ENCODE measurements at places on chromosomes 2 and 18.
A peak's percentile ranks its signal among the peaks of the same experiment; 100 is the strongest.

GRCh38 chr2:230411570-230412370, 4.2 kb upstream of the SP100 start:
- no peak for DNase-seq

GRCh38 chr2:227472265-227473121, 537 bp downstream of the AGFG1 start:
- DNase-seq: no peak

- DNase-seq: peak; percentile 66
Observed at GRCh38 chr2:240921311-240921994, 15.3 kb downstream of the CROCC2 start.

DNA sequence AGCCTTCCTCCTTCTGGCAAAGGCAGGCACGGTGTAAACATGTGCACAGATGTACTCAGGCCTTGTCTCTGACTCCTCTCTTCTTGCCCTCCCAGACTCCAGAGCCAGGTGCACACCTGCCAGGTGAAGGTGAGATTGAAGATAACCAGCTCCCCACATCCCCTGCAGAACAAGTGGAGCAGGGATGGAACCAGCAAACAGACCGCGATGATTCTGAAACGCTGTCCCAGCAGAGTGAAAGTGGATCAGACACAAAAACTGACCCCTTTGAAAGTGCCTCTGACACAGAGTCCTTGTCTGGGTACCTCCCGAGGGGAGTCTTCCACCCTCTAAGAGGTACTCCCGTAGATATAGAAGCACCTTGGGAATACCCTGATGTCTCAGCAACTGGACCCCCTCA, 77.2 kb downstream of the ARHGEF4 start:
- no peak for DNase-seq

DNA sequence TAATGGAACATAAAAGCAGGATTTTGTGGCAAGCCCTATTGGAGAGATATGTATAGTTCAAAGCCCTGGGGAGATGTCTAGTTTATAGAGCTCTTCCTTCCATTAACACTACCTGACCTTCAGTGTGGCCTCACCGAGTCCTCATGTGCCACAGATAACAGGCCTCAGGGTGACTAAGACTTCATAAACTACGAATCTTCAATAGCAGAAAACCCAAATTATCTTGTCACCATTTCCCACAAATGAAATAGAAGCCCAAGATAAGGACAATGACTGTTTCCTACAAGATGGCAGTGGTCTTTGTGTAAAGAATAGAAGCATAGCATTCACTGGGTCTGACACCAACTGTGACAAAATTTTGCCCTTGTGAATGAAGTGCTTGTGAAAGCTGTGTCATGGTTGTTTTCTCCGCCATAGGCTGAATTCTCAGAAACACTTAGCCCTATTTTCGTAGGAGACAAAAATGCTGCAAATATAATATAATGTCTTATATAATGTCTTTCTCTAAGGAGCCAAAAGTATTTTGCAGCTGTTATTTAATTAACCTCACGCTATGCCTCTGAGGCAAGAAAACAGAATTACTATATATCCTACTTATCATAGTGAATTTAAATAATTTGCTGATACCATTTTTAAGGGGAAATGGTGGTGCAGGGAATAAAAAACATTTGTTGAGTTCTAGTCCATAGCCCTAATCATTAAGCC, 136.7 kb upstream of the CWC22 start:
- no peak for DNase-seq

- DNase-seq: no peak
Observed at GRCh38 chr2:112923237-112923966, 12.4 kb downstream of the IL37 start.

DNA sequence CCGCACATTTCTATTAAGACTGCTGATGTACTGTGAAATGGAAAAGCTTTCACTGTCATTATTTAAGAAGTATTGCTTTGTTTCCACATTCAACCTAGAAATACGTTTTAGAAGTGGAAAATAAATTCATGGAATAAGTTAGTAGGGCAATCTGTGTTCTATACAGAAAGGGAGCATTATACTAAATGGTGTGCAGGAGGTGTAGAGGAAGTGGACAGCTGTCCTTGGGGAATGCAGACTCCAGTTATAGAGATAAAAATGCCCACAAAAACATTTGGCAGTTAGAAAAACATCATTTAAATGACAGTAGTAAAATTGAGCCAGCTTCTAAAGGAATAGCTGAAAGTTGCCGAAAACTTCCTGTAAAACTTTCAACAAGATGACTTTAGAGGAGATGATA, 46.8 kb downstream of the PIK3C3 start:
- DNase-seq: no peak

GRCh38 chr2:224927011-224927410, 115.3 kb downstream of the DOCK10 start:
- no peak for DNase-seq

DNA sequence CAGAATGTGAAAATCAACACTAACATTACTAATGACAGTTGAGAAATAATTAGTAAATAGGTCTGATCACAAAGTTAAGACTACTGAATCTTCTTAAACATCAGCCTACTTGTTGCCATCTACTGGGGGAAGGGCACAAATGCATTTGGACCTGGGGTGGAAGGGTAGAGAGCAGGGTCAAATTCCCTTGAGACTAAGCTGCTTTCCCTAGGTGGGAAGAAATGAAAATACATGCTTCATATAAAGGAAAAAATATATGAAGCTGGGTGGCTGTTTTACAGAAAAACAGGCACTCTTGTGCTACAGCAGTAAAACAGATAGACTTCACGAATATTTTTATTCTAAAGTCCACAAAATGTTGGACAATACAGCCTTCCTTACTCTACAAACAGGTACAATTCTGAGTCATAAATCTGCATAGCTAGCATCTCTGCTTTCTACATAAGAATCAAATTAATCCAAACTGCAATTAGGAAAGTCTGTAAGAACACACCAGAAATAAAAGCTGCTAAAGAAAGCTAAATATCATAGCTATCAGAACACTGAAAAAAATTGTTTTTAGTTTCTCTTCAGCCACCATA, 10.9 kb downstream of the TRIP12 start:
- DNase-seq: no peak

DNA sequence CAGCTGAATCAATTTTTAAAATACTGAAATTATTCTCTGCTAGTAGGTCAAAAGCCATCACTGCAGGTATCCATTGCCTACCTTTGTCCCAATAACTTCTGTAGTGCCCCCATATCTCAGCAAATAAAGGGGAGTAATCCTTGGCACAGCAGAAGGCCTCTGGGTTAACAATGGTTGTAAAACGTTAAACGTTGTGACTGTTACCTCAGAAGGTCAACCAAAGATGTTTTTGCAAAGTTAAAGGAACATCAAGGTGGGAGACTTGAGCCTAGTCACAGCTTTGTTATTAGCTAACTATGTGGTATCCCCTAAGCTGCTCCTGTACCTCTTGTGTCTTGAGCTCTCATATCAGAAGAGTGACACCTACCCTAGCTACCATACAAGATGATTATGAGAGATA, 60.5 kb downstream of the COX7A2L start:
- no peak for DNase-seq

- DNase-seq: no peak
Observed at GRCh38 chr2:178412047-178412446, 38.9 kb downstream of the PRKRA start.

DNA sequence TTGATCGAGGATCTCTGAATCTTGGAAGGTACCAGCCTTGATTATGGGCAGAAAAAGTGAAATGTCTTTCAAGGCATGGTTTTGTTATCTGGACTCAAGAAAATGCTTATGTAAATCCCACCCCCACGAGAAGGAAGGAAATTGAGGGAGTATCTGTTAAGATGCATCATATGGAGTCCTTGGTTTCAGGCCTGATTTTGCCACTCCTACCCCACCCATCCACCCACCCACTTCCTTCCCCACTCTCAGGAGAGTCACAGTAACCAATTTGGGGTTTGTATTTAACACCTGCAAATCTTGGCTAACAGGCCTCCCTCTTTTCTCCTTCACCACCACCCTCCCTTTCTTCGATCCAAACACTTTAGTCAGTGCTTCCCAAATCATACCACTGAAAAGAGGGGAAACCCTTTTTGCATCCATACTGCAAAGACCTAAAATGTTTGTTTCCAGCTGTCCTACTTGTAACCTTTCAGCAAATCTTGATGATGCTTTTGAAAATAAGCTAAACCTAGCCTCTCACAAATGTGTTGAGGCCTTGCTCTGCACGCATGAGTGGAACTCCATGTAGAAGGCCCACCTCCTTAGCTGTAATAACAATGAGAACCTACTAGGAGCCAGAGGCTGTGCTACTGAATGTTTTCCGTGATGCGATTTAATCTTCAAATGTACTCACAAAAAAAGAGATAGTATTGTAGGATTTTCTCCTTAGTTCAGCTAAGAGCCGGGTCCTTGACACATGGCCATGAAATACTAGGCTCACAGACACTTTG, 34.8 kb downstream of the POU3F3 start:
- no peak for DNase-seq

GRCh38 chr18:46702471-46702870, 45.5 kb upstream of the LOXHD1 start:
- no peak for DNase-seq

GRCh38 chr2:103986001-103986400, 867.9 kb upstream of the POU3F3 start:
- DNase-seq: no peak

- peak; percentile 37 for DNase-seq
Observed at GRCh38 chr2:19461504-19462255, 103.3 kb upstream of the OSR1 start.

DNA sequence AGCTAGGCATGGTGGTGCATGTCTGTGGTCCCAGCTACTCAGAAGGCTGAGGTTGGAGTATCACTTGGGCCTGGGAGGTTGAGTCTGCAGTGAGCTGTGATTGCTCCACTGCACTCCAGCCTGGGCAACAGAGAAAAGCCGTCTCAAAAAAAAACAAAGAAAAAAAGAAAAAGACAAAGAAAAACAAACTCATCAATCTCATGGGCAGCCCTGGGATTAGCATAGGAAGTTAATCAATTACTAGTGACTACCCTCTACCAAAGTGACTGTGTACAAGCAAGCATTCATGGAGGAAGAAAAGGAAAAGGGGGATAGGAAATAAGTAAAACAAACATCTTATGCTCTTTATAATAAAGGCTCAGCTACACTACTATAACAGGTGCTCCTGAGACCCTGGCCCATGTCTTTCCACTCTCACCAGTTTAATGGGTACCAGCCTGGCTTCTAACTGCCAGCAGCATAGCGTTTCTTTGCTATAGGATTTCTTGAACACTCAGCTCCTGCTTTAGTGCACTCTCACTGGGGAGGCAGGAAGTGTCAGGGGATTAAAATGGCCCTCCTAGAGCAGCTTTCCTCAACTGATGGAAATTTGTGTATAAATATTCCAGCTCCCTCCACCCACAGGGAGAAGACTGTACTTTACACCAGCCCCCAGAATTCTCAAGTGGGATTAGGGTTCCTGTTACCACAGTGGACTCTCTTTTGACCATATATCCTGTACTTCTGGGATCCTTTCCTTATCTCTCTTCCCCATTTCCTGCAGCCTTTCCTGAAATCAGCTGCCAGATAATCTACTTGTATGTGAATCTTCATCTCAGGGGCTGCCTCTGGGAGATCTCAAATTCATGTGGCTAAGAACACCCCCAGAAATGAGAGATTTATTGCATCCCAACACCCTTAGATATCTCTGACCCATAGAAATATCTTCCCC, 91.3 kb upstream of the GLS start:
- no peak for DNase-seq

- no peak for DNase-seq
Observed at GRCh38 chr2:217902379-217903141, 100.2 kb downstream of the TNS1 start.

- no peak for DNase-seq
Observed at GRCh38 chr18:63266888-63267790, 52.4 kb downstream of the BCL2 start.

GRCh38 chr18:9417073-9417851, 58.1 kb upstream of the RALBP1 start:
- DNase-seq: no peak

DNA sequence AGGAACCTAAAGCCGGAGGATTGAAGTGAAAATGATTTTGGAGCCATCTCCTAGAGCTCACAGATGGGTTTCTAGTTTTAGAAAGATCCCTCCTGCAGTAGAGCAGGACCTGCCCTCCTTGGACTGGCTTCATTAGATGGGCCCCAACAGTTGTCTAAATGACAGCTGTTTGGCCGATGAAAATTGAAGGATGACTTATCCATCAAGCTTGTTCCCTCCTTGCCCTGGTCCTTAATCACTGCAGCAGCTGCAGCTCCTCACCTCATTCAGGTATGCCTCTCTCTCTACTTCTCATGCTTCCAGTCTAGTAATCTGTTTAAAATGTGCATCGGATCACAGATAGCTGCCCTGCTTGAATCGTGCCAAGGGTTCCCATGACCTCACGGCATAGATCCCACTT, 677.6 kb downstream of the BCL11A start:
- no peak for DNase-seq

- DNase-seq: no peak
Observed at GRCh38 chr2:15940661-15941480, 521 bp downstream of the MYCN start.

GRCh38 chr2:70897203-70897976, 38.3 kb upstream of the ATP6V1B1 start:
- no peak for DNase-seq

DNA sequence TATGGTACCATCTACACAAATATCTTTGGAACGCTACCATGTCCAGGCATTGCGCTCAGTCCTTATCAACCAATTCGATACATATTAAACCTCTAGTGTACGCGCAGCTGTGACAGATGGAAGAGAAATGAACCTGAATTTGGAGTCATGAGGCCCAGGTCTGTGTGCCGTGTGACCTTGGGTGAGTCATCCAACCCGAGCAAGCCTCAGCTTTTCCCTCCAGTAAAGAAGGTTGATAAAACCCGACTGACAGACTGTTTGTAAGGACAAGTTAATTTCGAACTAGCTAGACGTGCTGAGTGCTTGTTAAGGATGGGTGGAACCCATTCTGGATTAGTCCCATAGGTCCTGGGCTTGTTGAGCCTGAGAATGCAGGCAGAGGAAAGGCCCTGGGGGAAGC, 28.2 kb downstream of the GREB1 start:
- no peak for DNase-seq

DNA sequence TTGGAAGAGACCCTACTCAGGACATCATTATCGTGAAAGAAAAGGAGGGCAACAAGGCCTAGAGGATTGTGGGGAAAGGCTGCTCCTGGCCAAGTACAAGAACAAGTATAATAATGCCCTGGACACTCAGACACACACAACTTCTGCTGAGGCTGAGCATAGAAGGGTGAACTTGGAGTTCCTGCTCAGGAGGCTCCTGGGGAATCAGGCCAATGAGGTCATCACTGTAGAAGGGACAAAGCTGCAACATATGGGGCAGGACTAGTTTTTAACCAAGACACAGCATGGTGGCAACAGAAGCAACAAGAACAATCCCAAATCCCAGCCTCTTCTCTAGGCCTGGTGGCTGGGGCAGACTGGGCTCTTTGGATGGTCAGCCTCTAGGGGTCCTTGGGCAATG, 102.6 kb downstream of the POLR1A start:
- no peak for DNase-seq

Measured in HFF-Myc (cell line).